AG10803 (cell line): ENCODE measurements at places on chromosomes 5 and 9.

- DNase-seq = no peak
Observed at GRCh38 chr5:51416149-51416548, 32.9 kb downstream of the ISL1 start.

DNA sequence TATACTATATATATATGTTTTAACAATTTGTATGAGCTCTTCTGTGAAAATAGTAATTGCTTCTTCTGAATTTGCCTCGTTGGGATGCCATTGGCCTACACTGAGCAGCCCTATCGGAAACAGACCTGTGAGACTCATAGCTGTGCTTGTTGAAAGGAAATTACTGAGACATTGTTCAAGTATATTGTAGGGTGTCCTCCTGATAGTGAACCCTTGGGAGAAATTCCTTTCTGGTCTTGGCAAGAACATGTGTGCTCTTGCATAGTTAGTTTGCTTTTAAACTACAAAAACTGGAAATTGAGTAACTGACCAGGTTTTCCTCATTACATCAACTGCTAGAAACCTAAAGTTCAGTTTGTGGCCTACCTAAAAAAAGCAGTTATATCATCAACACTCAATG lies 160.9 kb downstream of the LURAP1L start:
- DNase-seq = peak; percentile 83

DNA sequence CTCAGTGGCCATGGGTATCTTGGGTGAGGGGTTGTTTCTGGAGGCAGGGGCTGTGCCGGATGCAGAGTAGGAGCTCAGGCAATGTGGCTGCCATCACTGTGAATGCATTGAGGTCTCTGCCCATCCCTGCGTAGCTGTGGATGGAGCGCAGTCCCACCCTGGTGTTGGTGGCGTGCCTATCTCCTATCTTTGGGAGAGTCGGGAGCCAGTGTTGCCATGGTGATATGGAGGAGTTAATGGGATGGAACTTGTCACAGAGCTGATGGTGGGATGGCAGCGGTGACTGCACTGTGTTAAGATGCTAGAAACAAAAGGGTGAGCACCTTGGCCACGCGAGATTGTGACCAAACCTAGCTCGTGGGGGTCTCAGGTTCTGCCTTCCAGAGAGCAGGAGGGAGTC lies 197.3 kb downstream of the MELK start:
- no peak for DNase-seq

DNA sequence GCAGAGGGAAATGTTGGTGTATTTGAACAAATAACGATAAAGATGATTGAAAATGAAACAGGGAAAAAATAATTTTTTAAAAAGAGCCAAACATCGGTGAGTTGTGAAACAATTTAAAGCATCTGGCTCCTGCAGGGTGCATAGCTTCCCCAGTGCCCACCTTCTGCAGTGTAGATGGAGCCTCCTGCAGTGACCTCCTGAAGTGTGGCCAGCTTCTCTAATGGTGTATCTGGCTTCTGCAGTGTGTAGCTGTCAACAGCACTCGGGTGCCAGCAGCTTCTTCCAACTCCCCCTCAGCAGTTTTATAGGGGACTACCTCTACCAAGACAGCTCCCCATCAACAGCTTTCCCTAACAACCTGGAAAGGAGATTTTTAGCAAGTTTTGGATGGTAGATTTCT lies 279.4 kb upstream of the SEMA6A start:
- no peak for DNase-seq
